ENCODE measurements at places on chromosomes 5 and 9.

DNA sequence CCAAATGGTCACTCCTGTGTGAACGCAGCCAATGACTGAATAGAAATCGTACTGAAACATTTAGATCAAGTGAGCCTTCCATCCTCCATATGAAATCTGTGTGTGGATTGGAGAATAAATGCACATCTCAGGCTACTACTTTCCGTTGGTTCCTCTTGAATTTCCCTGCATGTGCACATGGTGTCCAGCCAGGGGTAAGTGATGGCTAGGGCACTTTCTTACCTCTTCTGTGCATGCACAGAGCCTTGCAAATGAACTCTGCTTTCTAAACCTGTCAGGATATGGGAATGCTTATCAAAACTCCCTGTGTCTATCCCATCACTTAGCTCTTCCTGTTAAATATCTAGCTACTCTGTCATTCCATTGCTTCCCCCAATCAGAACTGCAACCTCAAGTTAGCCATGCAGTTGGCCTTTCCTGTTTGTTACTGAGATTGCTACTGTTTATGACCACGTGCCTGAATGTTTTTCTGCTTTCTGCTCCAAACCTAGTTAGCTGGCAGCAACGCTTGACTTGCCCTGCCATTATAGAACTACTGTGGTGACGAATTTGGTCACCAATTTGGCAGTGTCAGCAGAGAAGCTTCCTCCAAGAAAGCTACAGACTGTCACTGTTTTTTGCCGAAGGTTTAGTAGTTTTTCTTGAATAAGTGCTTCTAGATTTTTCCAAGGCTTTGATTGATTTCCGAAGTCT, 661.6 kb downstream of the LRRC70 start:
- no peak for DNase-seq

DNA sequence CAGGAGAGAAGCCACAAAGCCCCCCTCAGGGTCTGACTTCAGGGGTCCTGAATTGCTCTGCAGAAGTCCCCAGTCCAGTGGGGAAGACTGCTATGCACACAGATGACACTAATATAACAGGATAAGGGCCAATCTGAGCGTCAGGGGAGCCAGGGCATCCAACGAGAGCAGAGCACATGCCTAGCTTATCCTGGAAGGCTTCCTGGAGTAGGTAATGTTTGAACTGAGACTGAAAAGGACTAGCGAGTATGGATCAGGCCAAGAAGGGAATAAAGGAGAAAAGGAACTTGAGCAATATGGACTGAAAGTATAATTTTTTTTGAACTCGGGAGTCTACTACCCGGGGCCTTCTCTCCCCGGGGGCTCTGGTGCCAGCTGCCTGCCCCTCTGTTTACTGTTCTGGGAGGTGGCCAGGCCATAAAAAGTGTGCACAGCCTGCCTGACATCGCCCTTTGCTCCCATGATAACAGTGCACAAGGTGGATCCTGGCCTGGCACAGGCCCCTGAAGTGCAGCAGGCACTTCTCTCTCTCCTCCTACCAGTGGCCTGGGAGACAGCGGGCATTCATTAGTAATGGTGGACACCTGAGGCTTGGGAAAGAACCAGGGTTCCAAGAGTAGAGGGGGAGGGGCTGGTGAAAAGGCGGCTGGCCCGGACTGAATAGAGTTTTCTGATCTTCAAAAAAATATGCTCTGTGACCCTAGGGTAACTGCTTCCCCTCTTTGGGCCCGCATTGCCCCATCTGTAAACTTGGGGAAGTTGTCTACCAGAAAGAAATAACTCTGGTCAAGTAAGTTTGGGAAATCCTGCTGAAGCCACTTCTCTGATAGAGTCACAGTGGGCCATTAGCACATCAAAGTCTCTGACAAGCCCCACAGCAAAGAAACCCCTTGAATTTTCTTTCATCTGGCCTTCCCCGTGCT, 4.6 kb upstream of the SLC6A7 start:
- no peak for DNase-seq

DNA sequence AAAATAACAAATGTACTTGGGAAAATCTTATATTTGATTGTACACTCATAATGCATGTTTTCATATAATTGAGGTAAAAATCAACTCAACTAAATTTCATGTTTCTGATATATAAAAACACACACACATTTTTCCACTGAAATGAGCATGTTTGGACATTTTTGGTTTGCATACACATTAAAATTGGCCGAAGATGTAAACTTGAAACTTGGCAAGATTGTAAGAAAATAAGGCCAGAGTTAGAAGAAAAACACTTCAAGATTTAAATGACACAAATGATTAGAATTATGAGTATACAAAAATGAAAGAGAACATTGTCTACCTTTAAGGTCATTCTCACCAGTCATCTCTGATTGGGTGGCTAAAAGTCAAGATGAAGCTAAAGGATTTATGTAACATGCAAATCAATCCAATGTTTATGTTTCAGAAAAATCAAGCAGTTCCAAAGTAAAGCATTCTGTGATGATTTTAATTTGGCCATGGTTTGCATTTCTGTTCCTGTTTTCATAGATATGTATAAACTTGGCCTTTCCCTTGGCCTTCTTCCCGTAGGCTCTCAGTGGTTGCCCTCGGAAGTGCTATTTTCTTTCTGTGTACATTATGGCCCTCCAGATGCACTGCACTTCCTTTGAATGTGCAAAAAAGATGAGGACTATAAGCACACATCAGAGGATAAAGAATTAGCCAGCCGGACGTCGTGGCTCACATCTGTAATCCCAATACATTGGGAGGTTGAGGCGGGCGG, 1105.4 kb upstream of the DMAC1 start:
- no peak for DNase-seq

GRCh38 chr9:19381656-19382055, 1.6 kb upstream of the RPS6 start:
- no peak for DNase-seq

- no peak for DNase-seq
Measured at GRCh38 chr9:4146293-4146692, 153.6 kb downstream of the GLIS3 start.
